ENCODE measurements at places on chromosomes 12 and 14.

GRCh38 chr12:116735084-116735483, 2.8 kb downstream of the SPRING1 start:
- DNase-seq, result no peak

- DNase-seq, result no peak
Observed at GRCh38 chr14:95876761-95877538, at the start of gene TUNAR. TSS of gene TUNAR (plus strand) at chr14:95876832.

DNA sequence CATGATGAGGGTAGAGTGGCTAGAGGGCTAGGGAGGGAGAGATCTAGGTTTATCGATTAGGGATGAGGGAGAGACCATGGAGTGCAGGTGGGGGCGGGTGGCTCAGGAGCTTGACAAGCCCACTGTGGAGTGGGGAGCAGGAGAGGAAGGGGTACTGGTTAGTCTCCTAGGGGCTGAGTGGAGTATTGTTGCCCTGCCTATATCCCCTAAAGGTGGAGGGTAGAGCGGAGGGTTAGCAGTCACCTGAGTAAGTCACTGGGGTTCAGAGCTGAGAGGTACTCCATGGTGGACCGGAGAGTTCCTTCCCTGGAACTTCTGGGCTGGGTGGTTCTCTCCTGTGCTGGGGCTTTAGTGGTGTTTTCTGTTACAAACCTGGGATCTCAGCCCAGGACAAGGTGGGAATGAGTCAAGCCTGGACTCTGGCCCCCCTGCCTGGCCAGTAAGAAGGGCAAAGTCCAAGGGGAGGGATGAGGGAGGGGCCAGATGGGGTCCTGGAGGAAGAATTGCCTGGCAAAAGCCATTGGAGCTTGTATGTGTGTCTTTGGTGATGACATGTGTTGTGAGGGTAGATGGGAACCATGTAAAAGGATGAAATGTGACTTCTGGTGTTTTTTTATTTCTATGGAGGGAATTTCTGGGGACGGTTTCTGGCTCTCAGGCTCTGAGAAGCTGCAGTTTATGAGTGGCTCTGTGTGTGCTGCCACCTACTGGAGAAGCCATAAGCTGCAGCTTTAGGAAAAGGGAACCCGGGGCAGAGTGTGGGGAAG, at the start of gene CIDEB:
CIDEB (minus strand) TSS at position 403 of the 767 bp plus-strand sequence; CDS start at position 284, 119 bp downstream.
- DNase-seq, result peak; percentile 26

- no peak for DNase-seq
Observed at GRCh38 chr12:51254536-51254935, 15.7 kb downstream of the SMAGP start.

- DNase-seq, result no peak
Observed at GRCh38 chr12:34021071-34021470, 1.2 kb upstream of the ALG10 start.

GRCh38 chr12:117538926-117539325, 177.5 kb upstream of the NOS1 start:
- no peak for DNase-seq

DNA sequence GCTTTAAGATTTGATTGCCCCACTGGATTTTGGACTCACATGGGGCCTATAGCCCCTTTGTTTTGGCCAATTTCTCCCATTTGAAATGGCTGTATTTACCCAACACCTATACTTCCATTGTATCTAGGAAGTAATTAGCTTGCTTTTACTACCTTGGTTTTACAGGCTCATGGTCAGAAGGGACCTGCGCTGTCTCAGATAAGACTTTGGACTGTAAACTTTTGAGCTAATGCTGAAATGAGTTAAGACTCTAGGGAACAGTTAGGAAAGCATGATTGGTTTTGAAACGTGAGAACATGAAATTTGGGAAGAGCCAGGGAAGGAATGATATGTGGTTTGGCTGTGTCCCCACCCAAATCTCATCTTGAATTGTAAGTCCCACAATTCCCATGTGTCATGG, 419.0 kb upstream of the TMPO start:
- no peak for DNase-seq

- no peak for DNase-seq
Observed at GRCh38 chr12:87388376-87388775, 640.8 kb downstream of the C12orf50 start.

GRCh38 chr12:96103067-96103644, 67.8 kb upstream of the LTA4H start:
- DNase-seq, result no peak

DNA sequence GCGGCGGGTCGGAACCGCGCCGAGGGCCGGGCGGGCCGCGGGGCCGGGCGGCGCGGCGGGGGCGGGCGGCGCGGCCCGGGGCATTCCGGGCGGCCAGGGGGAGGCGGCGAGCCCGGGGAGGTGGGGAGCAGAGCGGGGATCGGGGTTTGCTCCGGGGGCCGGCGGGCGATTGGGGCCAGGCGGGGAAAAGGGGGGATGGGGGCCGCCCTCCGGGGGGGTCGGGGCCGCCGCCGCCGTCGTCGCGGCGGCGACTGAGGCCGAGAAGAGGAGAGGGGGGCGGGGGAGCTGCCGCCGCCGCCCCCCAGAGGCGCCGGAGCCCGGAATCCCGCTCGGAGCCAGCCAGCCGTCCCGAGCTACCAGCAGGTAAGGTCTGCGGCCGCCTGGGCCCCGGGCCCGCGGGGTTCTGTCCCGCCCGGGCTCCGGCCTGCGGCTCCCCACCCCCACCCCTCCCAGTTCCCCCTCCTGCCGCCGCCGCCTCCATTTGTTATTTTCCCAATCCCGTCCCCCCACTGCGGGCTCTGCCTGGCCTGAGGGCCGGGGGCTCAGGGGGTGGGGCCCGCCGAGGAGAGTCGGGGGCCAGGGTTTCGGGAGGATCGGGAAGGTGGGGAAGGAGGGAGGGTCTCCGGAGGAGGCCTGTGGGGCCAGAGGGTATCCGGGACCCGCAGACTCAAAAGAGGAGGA, 403 bp downstream of the ATN1 start:
- DNase-seq, result no peak

- no peak for DNase-seq
Observed at GRCh38 chr12:106114447-106115068, 24.2 kb downstream of the NUAK1 start.

DNA sequence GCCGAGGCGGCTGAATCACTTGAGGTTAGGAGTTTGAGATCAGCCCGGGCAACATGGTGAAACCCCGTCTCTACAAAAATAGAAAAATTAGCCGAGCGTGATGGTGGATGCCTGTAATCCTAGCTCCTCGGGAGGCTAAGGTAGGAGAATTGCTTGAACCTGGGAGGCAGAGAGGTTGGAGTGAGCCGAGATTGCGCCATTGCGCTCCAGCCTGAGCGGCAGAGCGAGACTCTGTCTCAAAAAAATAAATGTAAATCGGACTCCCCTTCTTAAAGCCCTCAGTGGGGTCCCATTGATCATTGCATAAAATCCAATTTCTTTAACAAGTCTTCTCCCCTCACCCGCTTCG, 908 bp downstream of the TDP1 start:
- DNase-seq, result no peak

GRCh38 chr12:44294649-44295048, 458.8 kb downstream of the TMEM117 start:
- DNase-seq, result no peak

DNA sequence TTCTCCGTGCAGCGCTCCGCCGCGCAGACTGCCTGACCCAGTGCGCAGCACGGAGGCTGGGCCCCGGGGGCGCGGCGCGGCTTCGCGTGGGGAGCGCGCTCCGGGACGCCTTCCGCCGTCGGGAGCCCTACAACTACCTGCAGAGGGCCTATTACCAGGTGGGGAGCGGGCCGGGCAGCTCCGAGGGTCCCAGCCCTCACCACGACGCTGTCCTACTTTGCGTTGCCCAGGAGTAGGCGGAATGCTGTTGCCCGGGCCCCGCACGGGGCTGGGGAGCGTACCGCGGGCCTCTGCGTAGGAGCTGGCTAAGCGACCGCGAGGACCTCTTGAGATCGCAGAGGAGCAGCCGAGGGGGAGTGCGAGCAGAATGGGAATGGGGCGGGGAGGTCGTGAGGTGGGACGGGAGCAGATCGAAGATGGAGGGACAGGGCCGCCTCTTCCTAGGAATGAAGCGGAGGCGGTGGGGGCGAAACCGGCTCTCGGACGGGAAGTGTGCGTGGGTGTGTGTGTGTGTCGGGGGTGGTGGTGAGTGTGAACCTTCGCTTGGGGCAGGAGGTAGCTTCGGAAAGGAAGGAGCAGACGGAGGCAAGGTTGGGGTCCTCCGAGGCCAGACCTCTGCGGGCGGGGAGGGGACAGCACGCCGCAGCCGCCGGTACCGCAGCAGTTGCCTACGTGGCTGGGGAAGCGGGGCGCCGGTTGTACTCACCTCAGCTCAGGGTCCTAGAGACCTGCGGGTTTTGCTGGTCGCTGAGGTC, 751 bp downstream of the P3H3 start:
- DNase-seq, result peak; percentile 33

DNA sequence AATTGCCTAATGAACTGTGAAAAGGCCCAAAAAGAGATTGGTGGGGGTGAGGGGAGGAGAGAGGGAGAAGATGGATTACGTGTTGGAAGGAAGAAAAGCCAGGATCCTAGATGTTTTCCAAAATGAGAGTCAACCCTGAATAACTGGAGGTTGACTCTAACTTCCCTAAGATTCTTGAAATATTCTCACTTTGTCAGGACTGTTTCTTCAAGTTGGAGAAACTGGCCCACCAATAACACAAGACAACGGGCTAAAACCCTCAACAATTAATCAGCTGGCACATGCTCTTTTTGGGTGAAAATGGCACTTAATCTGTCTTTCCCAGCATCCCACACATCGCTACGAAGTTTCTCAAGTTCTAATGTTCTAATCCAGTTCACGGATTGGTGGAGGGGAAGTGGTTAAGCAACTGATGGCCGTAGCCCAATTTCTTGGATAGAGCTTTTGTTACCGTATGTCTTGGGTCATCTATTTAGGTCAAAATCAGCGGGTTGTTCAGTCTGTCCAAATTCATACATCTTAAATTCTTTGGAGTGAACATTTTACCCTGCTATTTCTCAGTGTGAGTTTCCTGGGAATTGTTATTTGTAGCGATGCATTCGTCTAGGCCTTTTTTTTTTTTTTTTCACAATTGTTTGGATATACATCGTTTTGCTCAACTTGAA, 49.0 kb downstream of the GPHB5 start:
- no peak for DNase-seq

GRCh38 chr12:71636704-71637115, 26.9 kb downstream of the ZFC3H1 start:
- DNase-seq, result no peak

DNA sequence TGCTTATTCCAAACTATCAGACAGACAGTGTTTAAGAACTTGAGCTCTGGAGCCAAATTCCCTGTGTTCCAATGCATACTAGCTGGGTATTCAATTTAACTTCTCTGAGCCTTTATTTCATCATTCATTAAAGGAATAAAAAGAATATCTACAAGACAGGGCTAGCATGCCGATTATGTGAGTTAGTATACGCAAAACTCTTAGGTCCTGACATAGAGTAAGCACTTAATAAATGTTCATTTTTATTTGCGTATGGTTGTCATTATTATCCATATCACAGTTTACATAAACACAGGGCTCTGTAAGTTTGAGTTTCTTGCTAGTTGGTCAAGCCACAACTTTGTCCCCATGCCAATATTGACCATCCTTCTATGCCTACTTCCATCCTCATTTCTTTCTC, 161.5 kb downstream of the NUAK1 start:
- DNase-seq, result no peak

DNA sequence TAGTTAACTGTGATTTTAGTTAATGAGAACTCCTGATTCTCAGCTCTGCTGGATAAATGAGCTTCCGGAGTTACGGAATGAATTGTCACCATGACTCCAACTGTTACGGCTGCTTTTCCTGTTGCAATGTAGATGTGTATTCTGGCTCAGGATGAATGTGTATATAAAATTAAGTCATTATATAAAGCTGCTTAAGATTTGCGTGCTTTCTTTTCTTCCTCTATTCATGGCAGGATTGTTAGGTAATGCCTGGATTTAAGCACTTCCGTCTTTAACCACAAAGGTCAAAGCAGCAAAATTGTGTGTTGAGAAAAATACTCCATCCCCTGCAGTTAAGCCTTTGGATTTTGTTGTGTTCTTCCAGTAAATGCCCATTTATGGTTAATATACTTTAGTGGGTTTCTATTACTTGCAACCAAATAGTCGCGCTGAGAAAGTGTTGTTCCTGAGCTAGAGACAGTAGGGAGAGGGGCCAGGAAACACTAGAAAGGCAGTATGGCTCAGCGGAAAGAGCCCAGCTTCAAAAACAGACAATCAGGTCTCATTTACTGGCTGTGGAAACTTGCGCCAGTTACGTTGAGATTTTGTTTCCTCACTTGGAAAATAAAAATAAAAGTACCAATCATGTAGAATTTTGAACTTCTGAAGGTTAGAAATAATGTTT, 9.4 kb upstream of the CCDC175 start:
- no peak for DNase-seq

- no peak for DNase-seq
Observed at GRCh38 chr12:58841058-58841798, 79.1 kb downstream of the LRIG3 start.

DNA sequence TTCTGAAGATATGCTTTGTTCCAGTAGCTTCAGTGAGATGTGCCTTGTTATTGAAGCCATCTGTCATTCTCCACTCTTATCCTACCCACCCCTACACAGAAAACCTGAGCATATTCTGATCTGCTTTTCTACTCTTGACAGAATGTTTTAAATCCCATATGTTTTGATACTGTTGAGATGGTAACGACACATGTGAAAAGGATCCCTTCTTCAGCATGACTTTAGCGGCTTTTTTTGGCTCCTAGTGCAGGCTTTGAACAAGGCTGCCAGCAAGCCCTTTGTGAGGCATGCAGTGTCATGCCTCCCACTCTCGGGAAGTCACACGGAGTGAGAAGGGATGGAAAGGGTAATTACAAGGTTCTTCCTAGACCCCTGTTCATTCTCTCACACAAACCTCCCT, 228.8 kb upstream of the RGS6 start:
- no peak for DNase-seq

GRCh38 chr14:52877628-52878027, 73.2 kb downstream of the FERMT2 start:
- no peak for DNase-seq

DNA sequence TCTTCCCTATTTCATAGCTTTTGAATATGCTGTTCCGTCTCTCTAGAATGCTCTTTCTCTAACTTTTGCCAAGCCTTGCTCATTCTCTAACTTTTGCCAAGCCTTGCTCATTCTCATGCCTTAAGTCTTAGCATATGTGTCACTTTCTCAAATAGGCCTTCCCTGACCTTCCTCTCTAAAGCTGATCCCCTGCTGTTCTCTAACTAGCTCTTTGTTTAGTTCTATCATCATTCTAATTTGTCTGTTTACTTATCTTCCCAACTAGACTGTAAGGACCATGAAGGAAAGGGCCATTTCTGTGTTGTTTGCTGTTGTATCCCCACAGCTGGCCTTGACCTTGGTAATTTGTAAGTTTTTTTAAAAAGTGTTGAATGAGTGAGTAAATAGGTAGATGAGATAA, 71.1 kb downstream of the ZNF641 start:
- DNase-seq, result no peak

DNA sequence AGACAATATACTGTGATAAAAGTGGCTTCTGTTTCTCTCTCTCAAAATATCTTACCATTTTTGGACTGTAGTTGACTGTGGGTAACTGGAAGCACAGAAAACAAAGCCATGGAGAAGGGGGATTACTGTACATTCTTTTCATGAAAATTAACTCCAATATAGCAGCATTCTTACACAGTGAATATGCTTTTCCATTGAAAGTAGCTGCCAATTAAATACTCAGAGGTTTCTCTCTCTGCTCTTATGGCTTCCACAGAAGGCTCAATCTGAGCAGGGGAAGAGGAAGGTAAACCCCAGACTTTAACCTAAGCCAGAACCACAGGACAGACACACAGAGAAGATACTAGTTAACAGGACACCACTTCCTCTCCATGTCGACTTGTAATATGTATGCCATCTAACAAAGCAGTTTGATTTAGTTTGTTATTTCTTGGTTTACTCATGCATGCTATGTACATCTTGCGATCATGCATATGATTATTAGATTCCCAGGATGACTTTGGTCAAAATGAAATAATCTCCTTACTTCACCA, 150.2 kb downstream of the SSPN start:
- DNase-seq, result no peak

- DNase-seq, result no peak
Observed at GRCh38 chr12:127636882-127637281, 630.1 kb upstream of the TMEM132C start.

Measured in activated T-helper 1 cell treated with Interleukin-2 at 50 U/mL for 16 hours (primary cell).